ENCODE measurements at places on chromosomes 3 and 15. TPM values are rescaled to one million over a fixed set of nuclear protein-coding genes. Genes with fewer than 3 reads are reported as not detected.

GRCh38 chr3:13500133-13500885 is 20.2 kb downstream of the HDAC11 start:
- no peak for DNase-seq

DNA sequence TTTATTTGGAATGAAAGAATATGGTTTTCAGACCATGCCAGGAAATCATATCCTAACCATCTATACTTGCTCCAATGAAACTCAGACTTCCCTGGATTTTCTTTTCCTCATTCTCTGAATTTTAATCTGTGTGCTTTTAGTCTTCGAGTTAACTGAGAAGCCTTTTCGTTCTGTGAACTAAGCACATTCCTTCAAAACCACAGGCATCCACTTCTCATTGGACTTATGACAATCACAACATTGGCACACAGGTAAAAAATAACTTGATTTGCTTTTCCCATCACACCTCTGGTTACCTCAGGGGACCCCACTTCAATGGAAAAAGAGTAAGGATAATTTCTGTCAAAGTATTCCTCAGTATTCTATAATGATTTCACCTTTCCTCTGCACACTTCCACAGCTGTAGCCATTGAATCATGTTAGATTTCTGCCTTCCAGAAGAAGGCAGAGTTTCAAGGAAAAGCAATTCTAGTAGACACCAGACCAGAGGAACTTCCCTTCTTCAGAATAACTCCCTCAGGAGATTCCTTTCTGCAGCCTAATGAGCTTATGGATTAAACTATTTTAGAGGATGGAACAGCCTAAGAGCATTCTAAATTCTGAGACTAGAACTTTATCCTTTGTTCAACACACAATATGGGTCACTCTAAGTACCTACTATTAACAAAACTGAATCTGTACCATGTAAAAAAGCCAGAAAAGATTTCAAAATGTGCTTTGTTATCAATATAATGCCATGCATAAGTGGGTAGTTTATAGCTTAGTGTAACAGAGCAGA is 15.9 kb downstream of the COMMD2 start:
- DNase-seq, result no peak

- DNase-seq, result no peak
Observed at GRCh38 chr3:197428117-197428801, 127.5 kb downstream of the BDH1 start.

GRCh38 chr15:48644467-48644826 is 1.1 kb downstream of the FBN1 start:
- DNase-seq, result no peak

- no peak for DNase-seq
Observed at GRCh38 chr3:115415246-115415996, 207.9 kb upstream of the GAP43 start.

- no peak for DNase-seq
Observed at GRCh38 chr3:80010021-80010571, 242.3 kb upstream of the ROBO1 start.

WDR5B gene
- 3.1 TPM for total RNA-seq

Measured in omental fat pad (tissue), 4 donors.